Temporal lobe (tissue), 4 donors: ENCODE measurements at places on chromosomes 5 and 9. TPM values are rescaled to one million over a fixed set of nuclear protein-coding genes. Genes with fewer than 3 reads are reported as not detected.

Gene TSTD2
- 28.3 TPM for total RNA-seq

Gene SEMA5A
- total RNA-seq, result 17.9 TPM

Gene IL4
- total RNA-seq, result not detected

Gene NTRK2
- 151 TPM for total RNA-seq

Gene FYB1
- total RNA-seq, result 1.5 TPM

Gene TMEM215
- total RNA-seq, result 0.25 TPM

Gene FAXDC2
- 5.4 TPM for total RNA-seq

Gene OR1J2
- total RNA-seq, result not detected

Gene LCN9
- total RNA-seq, result not detected

Gene SLC31A2
- total RNA-seq, result 3.7 TPM

Gene GABRA1
- 19.4 TPM for total RNA-seq

Gene SHISAL2B
- 0.49 TPM for total RNA-seq

Gene CDC20B
- total RNA-seq, result 0.25 TPM

Gene PHF24
- total RNA-seq, result 25.6 TPM

Gene CD180
- 0.25 TPM for total RNA-seq

Gene TTC23L
- total RNA-seq, result 3.4 TPM

Gene PCDHGA4
- 7.9 TPM for total RNA-seq

Gene PDE8B
- total RNA-seq, result 8.9 TPM

Gene GARNL3
- total RNA-seq, result 49.7 TPM

Gene PRRT1B
- total RNA-seq, result not detected

Gene STK32A
- total RNA-seq, result 2.7 TPM

Gene CNTNAP3
- total RNA-seq, result 33.7 TPM

Gene PDCD1LG2
- total RNA-seq, result 0.25 TPM

Gene PBX3
- total RNA-seq, result 27.5 TPM

Gene ADAMTS2
- total RNA-seq, result 1.7 TPM

Gene CCNI2
- under 0.01 TPM for total RNA-seq
